ENCODE measurements at places on chromosomes 2 and 18.

DNA sequence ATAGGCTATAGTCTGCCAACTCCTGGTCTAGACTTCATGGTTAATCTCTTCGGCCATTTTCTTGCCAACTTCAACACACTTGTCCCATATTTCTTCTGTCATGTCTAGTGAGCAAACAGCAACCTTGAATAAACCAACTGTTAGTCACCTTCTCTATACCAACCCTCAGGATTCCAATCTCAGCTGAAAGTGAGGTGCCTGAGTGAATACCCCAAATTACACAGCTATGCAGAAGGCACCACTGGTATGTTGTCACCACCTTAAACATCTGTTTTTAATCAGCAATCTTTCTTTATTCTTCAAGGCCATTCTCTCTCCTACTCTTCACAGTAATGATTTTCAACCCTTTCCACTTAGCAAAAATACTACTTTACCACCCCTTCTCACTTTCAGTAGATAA lies 39.3 kb downstream of the THOC1 start:
- no peak for DNase-seq

DNA sequence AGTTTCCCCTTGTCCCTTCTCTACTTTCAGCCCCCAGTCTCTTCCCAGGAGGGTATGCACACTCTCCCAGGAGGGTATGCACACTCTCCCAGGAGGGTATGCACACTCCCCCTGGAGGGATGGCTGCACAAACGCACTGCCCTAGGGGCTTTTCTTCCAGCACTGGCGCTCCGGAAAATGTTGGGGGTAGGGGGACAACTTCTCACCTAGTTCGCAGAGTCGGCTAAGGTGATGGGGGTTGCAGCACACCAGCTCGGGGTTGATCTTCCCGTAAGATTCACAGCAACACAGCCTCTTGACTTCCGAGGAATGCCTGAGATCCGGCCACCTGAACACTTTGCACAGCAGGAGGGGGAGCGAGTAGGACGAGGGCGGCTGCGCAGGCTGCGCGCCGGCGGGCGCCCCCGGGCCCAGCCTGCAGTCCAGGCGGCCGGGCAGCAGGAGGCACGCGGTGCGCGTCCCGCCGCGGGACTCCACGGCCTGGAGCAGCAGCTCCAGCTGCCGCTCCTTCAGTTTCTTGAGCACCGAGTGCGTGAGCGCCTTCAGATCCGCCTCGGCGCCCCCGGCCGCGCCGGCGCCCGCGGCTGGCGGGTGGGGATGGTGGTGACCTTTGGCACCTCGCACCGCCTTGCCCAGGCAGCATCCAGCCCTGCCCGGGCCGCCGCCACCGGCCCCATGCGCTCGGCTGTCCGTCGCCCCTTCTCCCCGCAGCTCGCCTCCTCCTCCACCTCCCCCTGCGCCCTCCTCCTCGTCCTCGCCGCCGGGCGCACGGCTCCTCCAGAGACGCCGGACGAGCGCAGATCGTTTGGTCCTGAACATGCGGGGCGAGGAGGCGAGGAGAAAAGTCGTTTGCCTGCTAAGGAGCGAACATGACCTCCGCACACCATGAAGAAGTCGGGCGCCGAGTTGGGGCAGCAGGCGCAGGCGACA lies 894 bp downstream of the SMAD7 start:
- no peak for DNase-seq

DNA sequence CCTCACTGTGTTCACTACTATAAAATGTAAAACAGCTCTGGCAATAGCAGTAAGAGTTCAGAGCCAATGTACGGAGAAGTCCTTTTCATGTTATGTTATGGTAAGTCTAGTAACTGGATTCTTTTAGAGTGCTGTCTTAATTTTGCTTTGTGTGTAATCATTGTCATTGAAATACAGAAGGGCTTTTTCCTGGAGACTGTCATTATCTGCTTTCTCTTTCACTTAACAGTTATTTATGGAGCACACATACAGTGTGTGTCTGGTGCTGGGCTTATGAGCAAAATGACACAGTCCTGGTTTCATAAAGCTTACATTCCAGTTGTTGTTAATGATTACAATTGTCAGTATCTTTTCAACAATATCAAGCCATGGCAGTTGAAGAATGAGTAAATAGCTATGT lies 95.5 kb downstream of the CCDC102B start:
- DNase-seq, result no peak

DNA sequence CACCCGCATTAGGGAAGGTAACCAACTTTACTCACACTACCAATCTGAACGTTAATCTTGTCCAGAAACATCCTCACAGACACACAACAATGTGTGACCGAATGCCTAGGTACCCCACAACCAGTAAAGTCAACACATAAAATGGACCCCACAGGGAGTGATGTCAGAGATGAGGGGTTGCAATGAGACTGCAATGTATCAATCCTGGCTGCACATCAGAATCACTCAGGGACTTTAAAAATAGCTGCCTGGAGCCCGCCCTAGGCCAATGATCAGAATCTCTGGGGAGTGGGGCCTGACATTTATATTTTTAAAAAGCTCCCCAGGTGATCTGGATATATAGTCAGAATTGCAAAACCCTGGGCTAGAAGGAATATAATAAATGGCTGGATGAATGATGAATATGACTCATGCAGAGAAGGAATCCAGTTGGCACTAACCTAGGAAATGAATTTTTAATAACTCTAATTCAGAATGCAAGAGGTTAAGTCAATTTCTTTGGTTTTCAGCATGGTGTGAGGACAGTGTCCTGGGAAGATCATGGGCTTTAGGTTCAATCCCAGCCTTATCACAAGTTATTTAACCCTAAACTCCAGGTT lies 92.8 kb downstream of the COLEC12 start:
- no peak for DNase-seq

- DNase-seq, result no peak
Observed at GRCh38 chr2:238571661-238572372, 145.1 kb downstream of the ASB1 start.

- no peak for DNase-seq
Observed at GRCh38 chr2:20135631-20136050, 84.2 kb upstream of the LAPTM4A start.

GRCh38 chr2:26136451-26136850 lies 36.4 kb upstream of the GAREM2 start:
- DNase-seq, result no peak

DNA sequence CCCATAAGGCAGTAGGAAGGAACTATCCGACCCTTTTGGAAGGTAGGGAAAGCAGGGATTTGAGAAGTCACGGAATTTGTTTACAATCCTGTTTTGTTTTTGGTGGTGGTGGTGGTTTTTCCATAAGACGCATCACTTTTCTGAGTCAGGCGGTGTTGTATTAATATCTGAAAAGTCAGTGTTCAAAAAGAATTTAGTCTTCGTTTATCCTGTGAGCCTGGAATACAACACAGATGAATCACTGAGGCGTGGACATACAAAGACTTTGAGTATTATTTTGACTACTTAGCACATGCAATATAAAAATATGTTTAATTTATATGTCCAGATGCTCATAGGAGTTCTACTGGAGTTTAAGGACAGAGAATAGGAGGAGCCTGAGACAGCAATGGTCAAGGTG lies 785 bp downstream of the ZNF892 start:
- DNase-seq, result no peak

DNA sequence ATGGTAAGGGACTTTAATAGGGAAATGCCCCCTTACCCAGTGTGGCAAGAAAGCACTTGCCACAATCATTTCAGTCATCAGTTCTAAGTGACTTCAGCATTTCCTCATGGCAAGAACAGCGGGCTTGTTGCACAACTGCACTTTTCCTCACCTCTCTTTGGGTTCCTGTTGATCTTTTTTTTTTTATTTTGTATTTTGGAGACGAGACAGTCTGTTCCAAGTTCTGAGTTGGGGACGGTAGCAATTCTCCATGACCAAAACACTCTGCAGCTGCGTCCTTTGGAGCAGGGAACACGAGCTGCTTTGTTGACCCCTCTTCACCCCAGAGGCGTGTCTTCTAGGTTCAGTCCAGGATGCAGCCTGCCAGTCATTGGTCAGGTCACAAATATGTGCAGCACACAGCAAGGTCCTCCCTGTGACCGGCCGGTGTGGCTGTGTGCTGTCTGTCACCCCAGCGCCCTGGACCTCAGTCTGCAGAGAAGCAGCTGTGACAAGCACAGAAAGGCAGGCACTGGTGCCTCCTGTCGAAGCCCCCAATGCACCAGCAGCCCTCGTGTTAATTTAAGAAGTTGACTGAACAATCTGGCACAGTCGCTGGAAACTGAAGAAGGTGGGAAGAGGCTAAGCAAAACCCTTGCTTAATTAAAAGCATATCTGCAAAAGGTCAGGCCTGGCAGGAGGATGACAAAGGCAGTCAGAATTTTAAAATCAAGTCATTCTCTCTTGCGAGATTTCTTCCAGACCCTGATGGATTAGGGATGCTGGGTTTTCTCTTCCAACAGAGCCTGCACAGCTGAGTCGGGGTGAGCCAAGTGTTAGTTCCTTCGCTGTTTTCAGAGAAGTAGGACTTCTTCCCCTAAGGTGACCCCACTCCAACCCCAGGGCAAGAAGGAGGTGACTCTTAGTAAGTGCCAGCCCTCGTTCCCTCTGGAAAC lies 96.7 kb upstream of the COPS8 start:
- DNase-seq, result no peak

DNA sequence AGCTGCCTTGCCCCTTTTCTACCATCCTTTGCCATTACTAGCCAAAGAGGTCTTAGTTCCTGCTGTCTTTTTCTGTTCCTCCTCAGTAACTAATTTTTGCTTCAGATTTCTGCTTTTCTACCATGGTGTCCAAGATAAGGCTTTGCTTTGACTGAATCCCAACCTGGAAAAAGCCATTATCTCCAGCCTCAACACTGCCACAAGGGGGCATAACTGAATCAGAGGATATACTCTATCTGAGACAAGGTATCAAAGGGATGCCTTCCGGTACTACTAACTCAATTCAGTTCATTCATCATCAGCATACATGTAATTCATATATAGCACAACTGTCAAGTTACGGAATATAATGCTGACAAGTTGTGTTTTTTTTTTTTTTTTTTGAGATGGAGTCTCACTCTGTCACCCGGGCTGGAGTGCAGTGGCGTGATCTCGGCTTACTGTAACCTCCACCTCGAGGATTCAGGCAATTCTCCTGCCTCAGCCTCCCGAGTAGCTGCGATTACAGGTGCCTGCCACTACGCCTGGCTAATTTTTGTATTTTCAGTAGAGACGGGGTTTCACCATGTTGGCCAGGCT lies 11.4 kb downstream of the OSGEPL1 start:
- no peak for DNase-seq

- no peak for DNase-seq
Observed at GRCh38 chr2:31219131-31219969, 2.0 kb upstream of the CAPN14 start.
